ENCODE measurements at places on chromosomes 5 and 9. TPM values are rescaled to one million over a fixed set of nuclear protein-coding genes. Genes with fewer than 3 reads are reported as not detected.

DNA sequence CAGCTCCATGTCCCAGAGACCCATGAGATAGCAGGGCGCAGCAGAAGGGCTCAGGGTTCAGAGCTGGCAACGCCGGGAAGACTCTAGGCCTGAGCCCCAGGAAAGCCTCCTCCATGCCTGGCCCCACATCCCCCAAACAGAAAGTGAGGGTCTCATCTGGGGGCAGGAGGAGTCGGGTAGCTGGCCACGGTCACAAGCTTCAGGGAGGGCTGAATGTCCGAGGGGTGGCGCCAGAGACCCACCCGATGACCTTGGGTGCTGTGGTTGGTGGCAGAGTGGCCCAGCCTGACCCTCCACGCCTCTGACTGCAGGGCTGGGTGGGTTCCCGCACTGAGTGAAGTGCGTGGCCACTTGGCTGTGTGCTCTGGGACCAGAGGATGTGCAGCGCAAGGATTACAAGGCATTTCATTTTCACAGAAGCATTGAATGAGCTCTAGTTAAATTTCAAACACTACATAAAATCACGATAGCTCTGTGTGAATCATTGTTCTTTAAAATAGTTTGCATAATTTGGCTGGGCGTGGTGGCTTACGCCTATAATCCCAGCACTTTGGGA lies 3.0 kb downstream of the C8G start:
- H3K27ac ChIP-seq = peak overlapping the region; percentile 21
- no peaks in the 10 kb centered on the region for H3K36me3 ChIP-seq
- no peaks in the 10 kb centered on the region for H3K27me3 ChIP-seq
- peak overlapping the region; percentile 30 for H3K4me3 ChIP-seq
- peaks cover 53% of the 10 kb centered on the region for H3K4me1 ChIP-seq

GRCh38 chr9:81724242-81724889 lies 35.0 kb upstream of the TLE1 start:
- H3K27ac ChIP-seq = no peak overlapping the region
- no peak overlapping the region for H3K4me3 ChIP-seq
- no peaks in the 10 kb centered on the region for H3K27me3 ChIP-seq
- DNase-seq = no peak

GRCh38 chr5:111494355-111494999 lies 17.9 kb downstream of the STARD4 start:
- H3K4me3 ChIP-seq = no peak overlapping the region
- no peaks in the 10 kb centered on the region for H3K4me1 ChIP-seq
- no peak overlapping the region for H3K27ac ChIP-seq
- H3K27me3 ChIP-seq = no peaks in the 10 kb centered on the region
- DNase-seq = no peak

GRCh38 chr5:113058706-113059226 lies 82.2 kb downstream of the DCP2 start:
- H3K27ac ChIP-seq = no peak overlapping the region
- no peaks in the 10 kb centered on the region for H3K36me3 ChIP-seq
- H3K4me3 ChIP-seq = no peak overlapping the region
- DNase-seq = no peak

DNA sequence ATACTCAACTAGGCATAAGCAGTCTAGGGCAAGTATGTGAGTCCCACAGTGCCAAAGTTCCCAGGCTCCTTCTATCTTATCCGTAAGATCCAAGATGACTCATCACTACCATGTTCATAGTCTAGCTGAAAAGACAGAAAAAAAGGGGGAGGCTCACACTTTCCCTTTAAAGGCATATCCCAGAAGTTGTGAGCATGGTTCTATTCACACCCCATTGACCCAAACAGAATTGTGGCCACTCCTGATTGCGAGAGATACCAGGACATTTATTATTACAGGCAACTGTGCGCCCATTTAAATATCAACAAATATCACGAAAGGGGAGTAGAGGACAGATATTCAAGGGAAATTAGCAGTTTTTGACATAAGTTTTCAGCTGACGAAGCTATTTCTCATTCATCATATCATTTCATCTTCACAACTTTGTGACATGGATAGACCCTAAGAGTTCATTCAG lies 8.1 kb upstream of the PFDN1 start:
- H3K4me1 ChIP-seq = peaks cover 24% of the 10 kb centered on the region
- H3K36me3 ChIP-seq = no peaks in the 10 kb centered on the region
- DNase-seq = no peak
- no peaks in the 10 kb centered on the region for H3K27me3 ChIP-seq

DNA sequence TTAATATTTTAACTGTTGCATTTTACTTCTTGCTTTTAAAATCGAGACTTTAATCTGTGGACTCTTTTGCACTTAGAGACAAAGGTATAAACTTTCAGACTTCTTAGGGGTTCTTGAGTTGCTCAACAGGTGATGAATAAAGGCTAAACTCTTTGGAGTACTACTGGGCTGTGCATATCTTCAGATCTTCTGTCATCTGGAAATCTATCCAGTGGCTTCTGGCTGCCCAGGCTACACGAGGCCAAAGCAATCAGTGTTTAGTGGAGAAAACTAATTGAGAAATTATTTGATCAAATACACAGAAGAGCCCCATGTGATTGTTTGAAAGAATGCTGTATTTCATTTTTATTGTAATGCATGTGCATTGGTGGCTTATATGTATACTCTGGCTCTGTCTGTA lies 146.1 kb downstream of the PBX3 start:
- H3K27ac ChIP-seq = no peak overlapping the region
- H3K27me3 ChIP-seq = no peaks in the 10 kb centered on the region
- H3K4me3 ChIP-seq = no peak overlapping the region
- DNase-seq = no peak

GRCh38 chr5:115330830-115331229 lies 34.4 kb upstream of the CCDC112 start:
- no peaks in the 10 kb centered on the region for H3K27me3 ChIP-seq
- no peak overlapping the region for H3K4me3 ChIP-seq
- no peak for DNase-seq
- H3K27ac ChIP-seq = no peak overlapping the region
- H3K36me3 ChIP-seq = no peaks in the 10 kb centered on the region

GRCh38 chr9:33186457-33187168 lies 19.5 kb upstream of the B4GALT1 start:
- no peak for DNase-seq
- no peak overlapping the region for H3K4me3 ChIP-seq
- H3K4me1 ChIP-seq = no peaks in the 10 kb centered on the region
- no peaks in the 10 kb centered on the region for H3K36me3 ChIP-seq

- H3K4me1 ChIP-seq = peaks cover 5% of the 10 kb centered on the region
- H3K4me3 ChIP-seq = no peak overlapping the region
- no peak for DNase-seq
- no peaks in the 10 kb centered on the region for H3K27me3 ChIP-seq
Measured at GRCh38 chr9:131335368-131335755, 45.8 kb downstream of the PLPP7 start.

DNA sequence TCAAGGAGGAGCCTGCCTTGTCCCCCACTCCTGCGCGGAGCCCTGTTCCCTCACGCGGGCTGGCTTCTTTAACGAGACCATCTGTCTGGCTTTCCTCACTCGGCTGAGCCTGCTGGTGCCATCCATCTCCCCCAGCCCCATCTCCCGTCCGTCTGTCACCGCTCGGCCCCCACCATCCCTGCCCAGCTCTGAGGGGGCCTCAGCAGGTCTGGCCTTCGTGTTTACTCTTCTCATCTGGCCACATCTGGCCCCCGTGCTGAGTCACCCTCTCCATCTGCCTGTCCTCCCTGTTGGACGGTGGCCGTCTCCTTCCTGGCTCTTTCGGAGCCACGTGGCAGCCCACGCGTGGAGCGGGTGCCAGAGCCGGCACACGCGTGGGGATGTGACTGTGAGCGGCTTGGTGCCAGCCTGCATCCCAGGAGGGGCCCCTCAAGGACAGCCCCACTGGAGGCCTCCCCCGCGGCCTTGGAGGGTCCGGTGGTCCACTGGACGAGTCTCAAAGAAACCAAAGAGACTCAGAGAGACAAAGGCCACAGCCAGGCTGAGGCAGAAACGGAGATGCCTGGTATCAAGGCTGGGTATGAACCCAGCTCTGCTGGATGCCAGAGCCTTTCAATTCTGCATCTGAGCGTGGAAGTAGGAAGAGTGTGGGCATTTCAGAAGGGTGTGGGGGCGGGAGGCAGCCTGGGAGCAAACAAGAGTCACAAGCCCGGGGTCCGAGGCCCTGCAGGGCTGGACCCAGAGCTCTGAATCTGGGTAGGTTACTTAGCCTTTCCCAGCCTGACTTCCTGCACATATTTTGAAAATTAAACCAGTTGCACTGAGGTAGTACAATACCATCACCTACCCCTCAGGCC lies 76.7 kb upstream of the UNC5A start:
- DNase-seq = no peak
- no peak overlapping the region for H3K27ac ChIP-seq
- 0 out of 2 replicates have a peak, but pooled peaks cover 5% of the 10 kb centered on the region for H3K27me3 ChIP-seq
- H3K4me1 ChIP-seq = no peaks in the 10 kb centered on the region

- H3K36me3 ChIP-seq = peaks cover 38% of the 10 kb centered on the region
- H3K4me3 ChIP-seq = no peak overlapping the region
- no peaks in the 10 kb centered on the region for H3K27me3 ChIP-seq
- no peak for DNase-seq
- H3K27ac ChIP-seq = no peak overlapping the region
- peaks cover under 1% of the 10 kb centered on the region for H3K4me1 ChIP-seq
Measured at GRCh38 chr5:179768326-179769085, 25.3 kb upstream of the LTC4S start.

GRCh38 chr9:126481862-126482261 lies 131.9 kb upstream of the LMX1B start:
- no peak overlapping the region for H3K27ac ChIP-seq
- no peak overlapping the region for H3K4me3 ChIP-seq
- H3K36me3 ChIP-seq = no peaks in the 10 kb centered on the region
- no peak for DNase-seq
- no peaks in the 10 kb centered on the region for H3K4me1 ChIP-seq

GRCh38 chr5:13695076-13695712 lies 249.3 kb downstream of the DNAH5 start:
- no peaks in the 10 kb centered on the region for H3K27me3 ChIP-seq
- H3K27ac ChIP-seq = no peak overlapping the region
- no peaks in the 10 kb centered on the region for H3K4me1 ChIP-seq
- H3K4me3 ChIP-seq = no peak overlapping the region
- H3K36me3 ChIP-seq = no peaks in the 10 kb centered on the region
- no peak for DNase-seq

GRCh38 chr5:112551419-112552032 lies 132.4 kb upstream of the EPB41L4A start:
- no peaks in the 10 kb centered on the region for H3K4me1 ChIP-seq
- no peak overlapping the region for H3K4me3 ChIP-seq
- H3K27me3 ChIP-seq = peaks cover 8% of the 10 kb centered on the region
- H3K27ac ChIP-seq = no peak overlapping the region
- H3K36me3 ChIP-seq = no peaks in the 10 kb centered on the region

DNA sequence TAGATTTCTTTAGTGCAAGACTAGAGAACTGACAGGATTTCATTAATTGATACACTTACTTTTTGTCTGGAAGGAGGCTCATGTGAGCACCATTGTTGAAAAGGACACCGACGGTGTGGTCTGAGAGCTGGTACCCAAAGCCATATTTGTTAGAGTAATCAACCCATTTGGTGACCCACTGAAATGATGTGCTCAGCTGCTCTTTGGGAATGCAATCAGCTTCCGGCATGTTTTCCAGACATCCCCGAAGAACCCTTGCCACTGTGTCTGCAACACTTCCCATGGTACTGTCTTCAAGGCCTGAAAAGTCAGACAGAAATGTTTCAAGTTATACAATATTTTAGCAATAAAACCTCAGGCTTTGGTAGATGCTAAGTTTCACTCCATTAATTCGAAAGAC lies 4.4 kb downstream of the PLK2 start:
- no peak overlapping the region for H3K27ac ChIP-seq
- no peak for DNase-seq
- peaks cover 46% of the 10 kb centered on the region for H3K36me3 ChIP-seq
- no peak overlapping the region for H3K4me3 ChIP-seq
- no peaks in the 10 kb centered on the region for H3K27me3 ChIP-seq
- peaks cover 24% of the 10 kb centered on the region for H3K4me1 ChIP-seq

GRCh38 chr5:125409861-125410536 lies 663.6 kb upstream of the ZNF608 start:
- no peaks in the 10 kb centered on the region for H3K36me3 ChIP-seq
- DNase-seq = no peak
- peaks cover 8% of the 10 kb centered on the region for H3K4me1 ChIP-seq
- no peak overlapping the region for H3K27ac ChIP-seq
- H3K4me3 ChIP-seq = no peak overlapping the region

GRCh38 chr9:99000476-99001395 lies 57.0 kb downstream of the COL15A1 start:
- H3K27me3 ChIP-seq = peaks cover 6% of the 10 kb centered on the region
- H3K27ac ChIP-seq = no peak overlapping the region
- no peaks in the 10 kb centered on the region for H3K36me3 ChIP-seq
- peak; percentile 34 for DNase-seq

DNA sequence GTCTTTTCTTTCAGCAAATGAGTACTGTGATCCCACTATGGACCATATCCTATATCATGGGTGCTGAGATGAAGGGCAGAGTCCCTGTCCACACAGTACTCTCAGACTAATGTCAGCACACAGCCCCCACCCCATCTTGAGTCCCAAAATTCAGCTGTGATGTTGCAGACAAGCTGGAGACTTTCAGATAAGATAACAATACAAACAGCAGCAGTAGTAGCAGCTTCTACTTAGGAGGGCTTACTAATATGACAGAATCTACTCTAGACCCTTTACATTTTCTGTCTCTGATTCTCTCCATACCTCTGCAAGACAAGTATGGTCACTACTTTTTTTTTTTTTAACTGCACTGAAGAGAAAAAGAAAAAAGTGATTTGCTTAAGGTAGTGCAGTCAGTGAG lies 129.1 kb upstream of the TRIM32 start:
- H3K27ac ChIP-seq = no peak overlapping the region
- H3K27me3 ChIP-seq = 0 out of 2 replicates have a peak, but pooled peaks cover 3% of the 10 kb centered on the region
- no peaks in the 10 kb centered on the region for H3K4me1 ChIP-seq
- H3K4me3 ChIP-seq = no peak overlapping the region
- no peaks in the 10 kb centered on the region for H3K36me3 ChIP-seq
- no peak for DNase-seq

- H3K27ac ChIP-seq = no peak overlapping the region
- H3K4me1 ChIP-seq = peaks cover 4% of the 10 kb centered on the region
- peak; percentile 13 for DNase-seq
- H3K36me3 ChIP-seq = peaks cover 12% of the 10 kb centered on the region
- no peak overlapping the region for H3K4me3 ChIP-seq
Measured at GRCh38 chr9:35611230-35611797, 6.3 kb downstream of the TESK1 start.

GRCh38 chr5:148965511-148966265 lies 97.2 kb downstream of the SH3TC2 start:
- H3K4me1 ChIP-seq = peaks cover 49% of the 10 kb centered on the region
- no peaks in the 10 kb centered on the region for H3K27me3 ChIP-seq
- peak overlapping the region; percentile 18 for H3K27ac ChIP-seq
- no peak overlapping the region for H3K4me3 ChIP-seq
- peak; percentile 94 for DNase-seq

GPRIN1 gene
- 14.2 TPM for total RNA-seq

IFNK gene
- total RNA-seq = not detected

SLC34A3 gene
- 0.15 TPM for total RNA-seq

PPP6C gene
- total RNA-seq = 35.4 TPM

POLR3G gene
- 44.8 TPM for total RNA-seq

TRMO gene
- total RNA-seq = 10.2 TPM

RFESD gene
- total RNA-seq = 4.1 TPM

SLC45A2 gene
- total RNA-seq = not detected

MYMK gene
- not detected for total RNA-seq

CBY3 gene
- total RNA-seq = not detected

NFIB gene
- total RNA-seq = 6.6 TPM

ACSL6 gene
- 2.3 TPM for total RNA-seq

Measured in HCT116 (cell line).